LoVo (cell line): ENCODE measurements at places on chromosomes 12 and 14.

DNA sequence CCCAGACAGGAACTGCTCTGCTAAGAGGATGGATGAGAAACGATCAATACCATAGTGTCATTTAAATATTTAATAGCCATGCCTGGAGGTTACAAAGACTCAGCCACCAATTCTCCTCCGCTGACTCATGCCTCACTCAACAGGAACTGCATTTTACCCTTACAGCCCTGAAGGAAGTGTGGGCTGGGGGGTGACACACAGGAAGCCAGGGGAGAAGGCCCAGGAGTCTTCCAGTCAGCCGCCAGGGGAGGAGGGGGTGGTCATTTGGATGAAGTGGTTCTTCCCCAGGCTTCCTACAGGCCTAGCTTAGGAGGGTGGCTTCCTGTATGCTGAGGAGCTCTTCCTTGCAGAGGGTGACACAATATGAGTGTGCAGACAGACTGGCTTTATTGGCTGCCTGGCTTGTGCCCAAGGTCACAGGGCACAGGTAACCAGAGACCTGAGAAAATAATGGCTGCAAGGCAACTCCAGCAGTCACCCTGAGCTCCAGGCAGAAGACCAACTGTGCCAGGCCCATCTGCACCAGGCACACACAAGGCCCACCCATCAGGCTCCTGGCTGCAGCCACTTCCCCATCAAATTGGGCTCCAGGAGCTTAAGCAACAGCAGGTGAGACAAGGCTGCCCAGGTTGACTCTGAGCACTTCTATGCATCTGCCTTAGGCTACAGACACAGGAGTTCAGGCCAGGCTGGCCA is 30.6 kb upstream of the RPLP0 start:
- DNase-seq: peak; percentile 87

DNA sequence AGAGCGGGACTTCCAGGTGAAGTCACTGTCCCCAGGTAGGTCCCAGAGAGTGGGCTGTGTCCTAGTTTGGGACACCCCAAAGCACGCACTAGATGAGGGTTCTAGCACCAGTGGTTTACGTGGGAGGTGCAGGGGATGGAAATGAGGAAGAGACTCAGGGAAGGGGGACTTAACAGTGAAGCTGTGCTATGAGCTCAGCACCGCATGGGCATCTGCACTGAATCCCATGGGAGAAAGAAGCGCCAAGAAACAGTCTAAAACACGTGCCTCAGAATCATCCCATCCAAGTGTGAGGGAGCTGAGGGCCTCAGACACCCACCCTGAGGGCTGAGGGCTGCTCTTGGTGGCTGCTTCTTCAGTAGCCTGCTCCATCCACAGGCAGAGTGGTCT is 71.5 kb upstream of the ZFP36L1 start:
- DNase-seq: no peak

DNA sequence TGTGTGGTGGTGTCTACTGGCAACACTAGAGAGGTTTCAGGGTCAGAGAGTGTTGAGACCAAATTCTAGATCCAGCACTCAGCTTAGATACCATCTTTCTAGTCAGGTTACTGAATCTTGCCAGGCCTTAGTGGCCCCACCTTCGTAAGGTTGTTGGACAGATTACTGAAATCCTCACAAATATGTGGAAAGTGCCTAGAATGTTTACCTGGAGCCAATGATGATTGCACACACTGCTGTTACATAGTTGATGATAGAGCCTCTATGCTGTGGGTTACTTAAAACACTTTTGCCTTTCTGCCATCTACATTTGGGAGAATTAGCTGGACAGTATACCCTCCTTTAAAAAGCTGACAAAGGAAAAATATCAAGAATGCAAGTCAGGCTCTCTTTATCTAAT is 33.2 kb downstream of the SRGAP1 start:
- DNase-seq: no peak

- no peak for DNase-seq
These were observed 223.6 kb upstream of the SOX5 start for GRCh38 chr12:24173067-24173466.
